Bronchial smooth muscle cell (primary cell): ENCODE measurements at places on chromosomes 5 and 9. TPM values are rescaled to one million over a fixed set of nuclear protein-coding genes. Genes with fewer than 3 reads are reported as not detected.

YIPF5 gene
- 105 and 126 TPM in 2 replicates for total RNA-seq

PCDH1 gene
- total RNA-seq: under 0.01 and 0.26 TPM in 2 replicates

NEUROG1 gene
- total RNA-seq: not detected in 2 replicates

PCDHGB7 gene
- total RNA-seq: 5.2 and 9.9 TPM in 2 replicates

F2RL1 gene
- 5.6 and 6.0 TPM in 2 replicates for total RNA-seq

DMRT2 gene
- not detected in 2 replicates for total RNA-seq

NSUN2 gene
- total RNA-seq: 32.2 and 35.8 TPM in 2 replicates

GABBR2 gene
- total RNA-seq: 0.43 TPM in 1 of 2 replicates, not detected in the other

HK3 gene
- 0.09 TPM in 1 of 2 replicates, not detected in the other for total RNA-seq

ASPN gene
- 3.5 and 11.2 TPM in 2 replicates for total RNA-seq

RGS7BP gene
- not detected in 2 replicates for total RNA-seq

RELL2 gene
- total RNA-seq: 0.77 and 1.4 TPM in 2 replicates

CDX1 gene
- total RNA-seq: not detected in 2 replicates
